ENCODE measurements at places on chromosomes 6 and 20.
A peak's percentile ranks its signal among the peaks of the same experiment; 100 is the strongest.

DNA sequence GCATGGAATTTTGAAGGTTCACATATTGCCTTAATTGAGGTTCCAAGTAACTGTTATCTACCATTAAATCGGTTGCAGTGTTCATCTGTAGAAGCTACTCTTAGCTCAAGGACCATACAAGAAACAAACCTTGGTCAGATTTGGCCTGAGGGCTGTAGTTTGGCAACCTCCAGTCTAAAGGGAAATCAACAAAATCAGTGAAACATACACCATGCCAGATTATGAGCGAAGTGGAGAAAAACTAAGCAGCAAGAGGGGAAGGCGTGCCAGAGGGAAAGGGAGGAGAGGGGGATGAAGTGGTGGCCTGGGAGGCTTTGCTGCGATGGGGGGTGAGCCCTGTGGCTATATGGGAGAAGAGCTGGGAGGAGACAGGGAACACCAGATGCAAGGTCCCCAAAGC, 8.8 kb upstream of the SNAI1 start:
- ATAC-seq: no peak

GRCh38 chr6:41921712-41921998, 356 bp downstream of the BYSL start:
- peak; percentile 28 for ATAC-seq

- peak; percentile 48 for ATAC-seq
Observed at GRCh38 chr6:44327760-44328159, 14.6 kb upstream of the AARS2 start.

- ATAC-seq: peak; percentile 71
Observed at GRCh38 chr6:30122515-30122914, 9.6 kb upstream of the TRIM31 start.

DNA sequence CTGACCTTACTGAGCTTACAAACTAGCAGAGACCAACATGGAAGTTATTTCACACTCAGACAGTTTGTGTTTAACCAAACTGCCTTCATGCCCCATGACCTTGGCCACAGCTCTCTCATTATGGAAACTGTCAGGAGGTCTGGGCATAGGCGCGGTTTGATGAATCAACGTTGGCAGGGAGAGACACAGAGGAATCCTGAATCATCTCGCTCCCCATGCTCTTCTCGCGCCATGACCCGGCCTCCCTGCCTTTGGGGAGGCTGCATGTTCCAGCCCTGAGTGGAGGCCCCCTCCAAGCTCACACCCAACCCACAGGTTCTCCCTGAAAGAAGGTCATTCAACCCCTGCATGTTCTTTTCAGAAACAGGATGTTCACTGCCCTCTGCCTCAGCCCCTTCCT, 15.9 kb upstream of the GDAP1L1 start:
- no peak for ATAC-seq

DNA sequence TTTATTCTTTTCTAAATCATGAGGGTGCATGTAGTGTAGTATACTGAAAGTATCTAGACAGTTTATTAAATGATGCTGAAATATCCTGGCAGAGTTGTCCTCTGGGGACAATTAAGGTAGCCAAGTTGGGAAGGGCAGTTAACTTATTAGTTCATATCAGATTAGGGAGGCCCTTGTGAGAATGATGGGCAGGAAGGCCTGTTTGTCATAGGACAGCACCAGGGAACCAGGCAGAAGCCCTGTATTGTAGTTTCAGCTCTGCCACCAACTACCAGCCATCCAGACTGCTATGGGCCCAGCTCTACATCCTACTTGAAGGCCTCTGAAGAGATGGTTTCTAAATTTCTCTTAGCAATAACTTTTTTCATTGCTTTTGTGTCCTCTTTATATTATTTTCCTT, 4.0 kb downstream of the MYLIP start:
- no peak for ATAC-seq

GRCh38 chr6:166675736-166676135, 48.7 kb upstream of the RPS6KA2 start:
- ATAC-seq: no peak

DNA sequence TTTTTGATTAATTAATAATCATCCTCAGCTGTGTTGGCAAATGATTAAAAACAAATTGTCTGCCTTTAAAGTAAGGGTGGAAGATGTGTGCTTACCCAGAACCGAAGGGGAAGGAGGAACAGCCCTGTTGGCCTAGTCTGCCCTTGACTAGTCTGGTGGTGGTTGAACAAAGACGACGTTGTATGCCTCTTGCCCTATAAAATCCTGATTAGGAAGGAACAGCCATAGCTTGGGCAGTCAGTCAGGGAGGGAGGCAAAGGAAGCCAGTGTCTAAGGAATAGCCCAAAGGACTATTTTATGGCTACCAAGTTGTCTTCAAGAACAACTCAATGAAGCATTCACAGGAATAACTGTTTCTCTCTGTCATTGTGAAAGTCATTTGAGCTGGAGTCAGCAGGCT, 70.7 kb downstream of the PRDM1 start:
- no peak for ATAC-seq

DNA sequence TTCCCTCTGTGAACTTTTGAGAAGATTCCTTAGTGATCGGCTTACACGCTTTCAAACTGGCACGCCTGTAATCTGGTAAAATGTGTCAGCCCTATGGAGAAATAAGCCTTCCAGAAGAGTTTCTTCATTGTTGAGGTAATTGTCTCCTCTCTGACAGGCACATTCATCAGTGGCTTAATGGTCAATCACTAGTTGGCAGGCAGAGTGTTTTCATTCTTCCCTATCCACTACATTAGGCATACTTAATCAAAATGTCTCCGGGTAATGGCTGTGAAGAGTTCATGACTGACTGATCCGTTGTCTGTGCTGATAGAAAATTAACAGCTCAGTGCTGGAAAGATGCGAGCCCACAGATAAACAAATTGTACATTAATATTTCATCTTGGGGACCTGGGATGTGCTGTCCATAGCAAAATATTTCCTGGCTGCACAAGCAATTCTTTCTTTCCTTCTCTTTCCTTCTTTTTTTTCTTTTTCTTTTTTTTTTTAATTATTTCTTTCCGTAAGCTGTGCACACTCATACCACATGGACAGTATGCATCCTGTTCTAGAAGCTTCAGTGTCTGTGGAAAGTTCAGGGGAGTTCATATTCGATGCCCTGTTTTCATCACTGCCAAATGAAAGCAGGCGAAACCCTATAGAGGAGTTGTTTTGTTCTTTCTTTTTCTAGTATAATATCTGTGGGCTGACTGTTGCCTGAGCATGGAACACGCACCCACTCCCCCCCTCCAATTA, 31.4 kb downstream of the TSHZ2 start:
- peak; percentile 94 for ATAC-seq

GRCh38 chr6:14128012-14128411, 10.4 kb downstream of the CD83 start:
- no peak for ATAC-seq

GRCh38 chr6:76382201-76382600, 309.7 kb upstream of the IMPG1 start:
- no peak for ATAC-seq

DNA sequence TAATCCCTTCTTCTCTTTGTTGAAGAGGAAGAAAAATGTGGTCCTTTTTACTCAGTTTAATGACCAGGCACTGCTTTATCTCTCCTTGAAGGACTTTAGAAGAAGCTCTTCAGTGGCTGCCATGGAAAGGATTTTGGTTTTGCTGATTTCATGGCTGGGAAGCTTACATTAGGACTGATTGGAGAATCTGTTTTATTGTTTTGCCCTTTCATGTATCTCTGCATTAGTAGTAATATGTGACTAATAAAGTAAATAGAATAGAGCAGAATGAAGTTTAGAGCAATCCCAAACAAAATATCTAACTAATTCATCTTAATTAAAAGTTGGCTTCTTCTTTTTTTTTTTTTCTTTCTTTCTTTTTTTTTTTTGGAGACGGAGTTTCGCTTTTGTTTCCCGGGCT, 502.9 kb downstream of the HAO1 start:
- no peak for ATAC-seq

GRCh38 chr20:59786801-59787537, 146.5 kb downstream of the SYCP2 start:
- no peak for ATAC-seq

DNA sequence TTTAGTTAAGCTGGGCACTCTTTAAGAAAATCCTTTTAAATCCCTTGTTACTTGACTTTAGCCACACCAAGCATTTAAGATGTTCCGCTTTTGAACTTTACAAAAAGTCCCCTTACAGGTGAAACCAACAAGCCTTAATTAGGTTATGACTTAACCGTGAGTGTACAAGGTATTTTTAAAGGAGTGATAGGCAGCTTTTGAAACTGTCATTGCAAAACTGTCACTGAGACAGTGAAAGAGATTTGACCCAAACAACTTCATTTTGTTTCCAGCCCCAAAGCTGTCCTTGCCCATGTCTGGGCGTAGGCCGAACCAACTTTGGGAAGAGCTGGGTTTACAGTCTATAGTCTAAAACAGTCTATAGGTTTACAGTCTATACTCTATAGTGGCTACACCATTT, 305.4 kb downstream of the FARS2 start:
- no peak for ATAC-seq

GRCh38 chr20:53943522-53944291, 126.7 kb downstream of the BCAS1 start:
- ATAC-seq: no peak

DNA sequence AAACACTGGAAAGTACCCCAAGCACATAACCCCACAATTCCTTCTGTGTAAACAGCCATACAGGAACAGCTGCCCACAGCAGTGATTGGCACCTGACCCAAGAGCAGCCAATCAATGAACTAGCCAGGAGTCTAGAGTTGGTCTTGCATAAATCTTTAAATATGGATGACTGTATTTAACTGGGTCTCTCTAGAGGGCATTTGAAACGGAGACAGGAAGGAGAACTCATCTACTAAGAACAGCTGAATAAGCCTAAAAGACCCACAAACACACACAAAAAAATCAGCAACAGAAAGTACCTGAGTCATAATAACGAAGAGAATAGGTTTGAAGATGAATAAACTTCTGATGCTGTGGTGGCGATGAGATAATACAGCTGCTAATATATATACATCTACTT, 49.0 kb upstream of the ASF1A start:
- no peak for ATAC-seq

- no peak for ATAC-seq
Observed at GRCh38 chr20:22966787-22967464, 68.2 kb upstream of the SSTR4 start.

DNA sequence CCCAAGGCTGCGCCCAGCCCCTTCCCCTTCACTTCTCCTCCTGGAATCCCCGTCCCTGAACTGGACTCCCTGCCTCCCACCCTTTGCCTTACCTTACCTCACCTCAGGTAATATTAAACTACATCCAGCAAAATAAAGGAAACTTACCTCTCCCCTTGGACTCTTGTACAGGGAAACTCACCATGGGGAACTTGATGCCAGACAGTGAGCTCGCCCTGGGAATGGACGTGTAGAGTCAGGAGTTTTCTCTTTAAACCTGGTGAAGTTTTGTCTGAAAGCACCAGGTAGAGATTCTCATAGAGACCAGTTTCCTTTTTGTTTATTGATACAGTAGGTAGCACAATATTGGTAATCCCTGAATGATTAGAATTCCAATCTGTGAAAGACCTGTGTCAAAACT, 544 bp upstream of the HLA-C start:
- peak; percentile 4 for ATAC-seq

- no peak for ATAC-seq
Observed at GRCh38 chr20:15267935-15268334, 930.5 kb upstream of the FLRT3 start.

Data from motor neuron (in vitro differentiated cells).